NCI-H1694 (cell line): ENCODE measurements at places on chromosomes 11 and 22.

DNA sequence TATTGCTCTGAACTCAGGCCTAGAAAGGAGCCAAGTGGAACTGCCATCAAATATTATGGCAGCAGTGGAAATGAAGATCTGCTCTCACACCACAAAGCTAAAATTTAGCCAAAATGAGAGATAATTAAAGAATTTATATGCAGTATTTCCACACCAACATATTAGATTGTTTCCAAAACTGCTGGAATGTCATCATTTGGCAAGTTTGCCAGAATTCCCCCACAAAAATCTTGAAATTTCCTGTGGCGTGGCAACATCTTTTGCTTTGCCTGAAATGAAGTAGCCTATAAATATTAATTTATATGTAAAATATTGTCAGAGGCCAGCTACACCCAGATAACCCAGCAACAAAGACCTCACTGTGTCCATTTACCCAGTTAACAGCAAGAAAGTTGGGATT is 13.8 kb downstream of the C11orf71 start:
- DNase-seq = no peak

DNA sequence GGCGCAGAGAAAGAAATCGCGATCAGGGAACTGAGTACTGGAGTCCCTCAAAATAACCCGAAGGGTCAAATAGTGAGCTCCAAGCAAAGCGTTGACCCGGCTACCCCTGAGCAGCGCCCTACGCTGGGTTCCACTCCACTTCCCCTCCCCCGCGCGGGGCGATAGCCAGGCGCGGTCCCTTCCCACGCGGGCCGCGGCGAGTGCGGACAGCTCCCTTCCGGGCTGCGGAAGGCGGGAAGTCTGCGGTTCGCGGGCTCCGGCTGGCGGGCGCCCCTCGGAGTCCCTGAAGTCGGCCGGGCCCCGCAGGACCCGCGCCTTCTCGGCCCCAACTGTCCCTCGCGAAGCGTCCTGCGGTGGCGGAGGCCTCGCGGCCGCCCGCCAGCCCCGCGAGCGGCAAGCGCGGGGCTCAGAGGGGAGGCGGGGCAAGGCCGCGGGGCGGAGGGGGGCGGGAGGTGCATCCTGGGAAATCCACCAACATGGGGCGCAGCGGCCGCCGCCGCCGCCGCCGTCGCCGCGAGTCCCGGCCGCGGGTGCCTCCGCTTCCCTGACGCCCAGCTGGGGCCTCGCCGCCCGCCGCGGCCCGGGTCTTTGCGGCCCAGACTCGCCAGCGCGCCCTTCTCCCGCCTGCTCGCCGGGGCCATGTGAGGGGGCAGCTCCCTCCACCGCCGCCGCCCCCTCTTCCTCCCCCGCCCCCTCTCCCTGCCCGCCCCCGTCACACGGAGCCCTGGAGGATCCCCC is at the start of gene QSER1:
Gene QSER1, plus strand, starts transcription at position 457 of the 738 bp plus-strand sequence. CDS start 315 bp downstream, outside the sequence.
- peak; percentile 70 for DNase-seq

- no peak for DNase-seq
These were observed 171.1 kb downstream of the CADM1 start for GRCh38 chr11:115333121-115333520.

DNA sequence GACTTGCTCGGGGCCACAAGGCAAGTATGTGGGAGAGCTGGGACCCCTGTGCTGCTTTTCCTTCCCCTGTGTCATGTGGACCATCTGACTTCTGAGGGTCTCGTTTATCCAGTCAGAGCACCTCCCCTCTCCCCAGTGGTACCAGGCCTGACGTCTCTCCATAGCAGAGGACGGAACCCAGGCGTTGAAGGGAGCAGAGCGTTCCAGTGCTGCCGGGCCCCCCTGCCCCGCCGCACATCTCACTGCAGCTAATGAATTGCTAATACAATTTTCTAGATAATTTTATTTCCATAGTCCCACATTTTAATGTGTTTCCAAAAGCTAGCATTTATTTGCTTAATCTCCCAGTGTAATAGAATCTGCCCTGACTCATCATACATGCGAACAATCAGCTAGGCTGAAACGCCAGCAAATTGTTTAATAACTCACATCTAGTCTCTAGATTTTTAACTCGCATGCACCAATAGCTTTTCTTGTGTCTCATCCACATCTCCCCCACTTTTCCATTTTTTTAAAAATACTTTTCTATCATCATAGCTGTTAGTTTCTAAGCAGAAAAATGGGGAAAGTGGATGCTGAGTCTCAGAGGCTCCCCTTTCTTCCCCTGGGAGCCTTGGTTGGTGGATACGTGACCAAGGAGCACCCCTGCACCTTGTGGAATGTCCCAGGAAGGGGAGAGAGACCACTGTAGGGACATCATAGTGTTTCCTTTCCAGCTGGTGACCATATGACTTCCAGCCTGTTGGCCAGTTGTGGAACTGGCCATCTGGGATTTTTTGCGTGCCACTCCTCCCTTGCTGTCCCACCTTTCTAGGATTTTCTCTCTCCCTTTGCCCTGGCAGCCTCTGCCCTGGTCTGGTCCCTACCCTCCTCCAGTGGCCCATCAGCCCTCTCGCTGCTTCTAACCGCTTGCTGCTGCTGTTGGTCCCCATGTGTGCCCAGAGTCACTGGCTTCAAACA is 58.6 kb upstream of the NNMT start:
- DNase-seq = no peak
